Fibroblast of skin of right biceps (primary cell): ENCODE measurements at places on chromosomes 7 and 10.
A peak's percentile ranks its signal among the peaks of the same experiment; 100 is the strongest.

GRCh38 chr7:53151496-53151895 is 116.1 kb downstream of the POM121L12 start:
- DNase-seq: no peak

DNA sequence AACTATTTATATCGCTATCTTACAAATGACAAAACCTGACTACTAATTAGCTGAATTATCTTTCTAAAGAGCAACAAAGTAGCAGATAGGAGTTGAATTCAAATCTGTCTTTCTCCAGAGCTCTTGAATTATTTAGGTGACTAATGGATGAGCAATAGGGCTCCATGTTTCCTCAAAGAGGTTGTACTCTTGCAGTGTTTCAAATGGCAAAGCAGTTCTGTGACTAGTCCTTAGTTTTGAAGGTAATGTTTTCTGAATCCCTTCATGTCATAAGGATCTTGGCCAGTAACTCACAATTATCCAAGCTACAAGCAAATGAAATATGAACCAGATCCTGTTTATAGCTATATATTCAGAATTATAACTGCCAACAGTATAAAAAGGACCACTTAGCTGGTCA is 999.7 kb downstream of the NRG3 start:
- peak; percentile 22 for DNase-seq

DNA sequence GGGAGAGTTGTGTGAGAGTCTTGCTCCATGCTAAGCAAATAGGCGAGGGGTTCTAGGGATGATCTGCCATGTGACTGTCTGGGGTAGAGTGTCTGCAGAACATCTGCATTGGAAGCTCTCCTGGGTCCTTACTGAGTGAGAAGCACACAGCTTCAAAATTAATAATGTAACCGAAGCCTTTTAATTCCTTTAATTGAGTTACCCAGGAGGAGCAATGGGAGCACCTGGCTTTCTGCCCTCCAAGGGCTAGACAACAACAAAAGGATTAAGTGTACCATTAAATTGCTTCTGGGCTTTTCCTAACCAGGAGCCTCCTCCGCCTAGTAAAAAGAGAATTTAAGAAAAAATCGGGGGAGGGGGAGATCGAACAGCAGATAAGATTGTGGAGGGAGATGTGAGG is 102.0 kb upstream of the TBX20 start:
- no peak for DNase-seq

DNA sequence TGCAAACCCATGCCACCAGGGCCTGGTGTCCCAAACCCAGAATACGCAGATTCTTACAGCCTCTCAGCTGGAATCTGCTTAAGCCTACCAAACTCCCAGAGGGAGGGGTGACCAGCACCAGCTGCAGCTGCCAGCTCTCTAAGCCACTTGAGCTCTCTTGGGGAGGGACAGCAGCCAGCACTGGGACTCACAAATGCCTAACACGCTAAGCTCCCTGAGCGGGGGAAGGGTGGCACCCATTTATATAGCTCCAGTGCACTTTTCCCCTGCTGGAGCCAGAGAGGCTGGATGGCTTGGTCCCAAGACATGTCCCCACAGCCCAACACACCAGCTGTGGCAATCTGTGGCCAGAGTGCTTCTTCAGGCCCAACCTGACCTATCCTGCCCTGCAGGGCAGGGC is 326.8 kb upstream of the NRG3 start:
- no peak for DNase-seq

DNA sequence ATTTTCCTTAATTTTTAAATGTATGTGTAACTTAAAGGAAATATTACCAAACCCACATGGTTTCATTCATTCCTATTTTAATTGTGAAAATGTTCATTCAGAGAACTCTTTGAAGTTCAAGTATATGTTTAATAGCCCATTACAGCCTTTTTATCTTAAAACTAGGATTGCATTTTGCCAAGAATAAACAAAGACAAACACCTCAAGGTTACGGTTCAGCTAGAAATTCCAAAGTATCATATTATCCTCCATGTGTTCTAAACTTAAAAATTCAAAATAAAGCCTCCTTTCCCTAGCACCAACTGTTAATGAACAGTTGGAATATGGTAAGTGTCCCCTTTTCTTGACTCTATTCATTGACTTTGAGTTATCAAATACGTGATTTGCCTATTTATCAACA is 215.6 kb upstream of the SEMA3E start:
- no peak for DNase-seq

DNA sequence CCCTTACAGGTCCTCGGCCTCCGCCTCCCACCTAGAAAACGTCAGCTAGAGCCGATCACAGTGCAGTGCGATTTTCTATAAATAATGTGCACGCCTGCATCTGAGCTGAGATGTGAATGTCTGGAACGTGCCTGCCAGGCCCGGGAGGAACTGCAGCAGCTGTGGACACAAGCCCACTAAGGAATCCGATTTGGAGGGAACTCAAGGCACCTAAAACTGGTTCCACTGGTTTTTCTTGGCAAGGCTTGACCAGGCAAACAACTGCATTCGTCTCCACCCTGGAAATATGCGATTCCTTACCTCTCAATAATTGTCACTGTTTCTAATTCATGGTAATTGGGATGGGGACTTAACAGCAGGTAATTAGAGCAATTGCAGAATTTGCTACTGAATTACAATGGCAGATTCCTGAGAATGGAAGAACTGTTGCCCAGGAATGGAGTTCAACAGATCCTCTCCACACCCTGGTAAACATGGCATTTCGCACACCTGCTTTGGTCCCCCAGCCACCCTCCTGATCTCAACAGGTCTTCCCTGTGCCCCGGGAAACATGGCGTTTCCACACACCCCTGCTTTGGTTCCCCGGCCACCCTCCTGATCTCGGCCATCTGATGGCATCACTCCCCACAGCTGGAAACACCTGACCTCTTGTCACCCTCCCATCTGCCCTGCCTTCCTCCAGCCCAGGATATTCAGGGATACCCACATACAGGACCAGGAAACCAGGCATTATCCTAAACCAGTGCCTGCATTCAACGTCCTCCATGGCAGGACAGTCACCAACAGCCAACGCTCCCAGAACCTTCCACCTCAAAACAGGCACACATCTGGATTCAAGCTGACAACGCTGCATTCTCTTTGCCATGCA is 76.0 kb downstream of the DIP2C start:
- DNase-seq: no peak

- no peak for DNase-seq
Measured at GRCh38 chr10:124035928-124036558, 57.4 kb downstream of the CHST15 start.

DNA sequence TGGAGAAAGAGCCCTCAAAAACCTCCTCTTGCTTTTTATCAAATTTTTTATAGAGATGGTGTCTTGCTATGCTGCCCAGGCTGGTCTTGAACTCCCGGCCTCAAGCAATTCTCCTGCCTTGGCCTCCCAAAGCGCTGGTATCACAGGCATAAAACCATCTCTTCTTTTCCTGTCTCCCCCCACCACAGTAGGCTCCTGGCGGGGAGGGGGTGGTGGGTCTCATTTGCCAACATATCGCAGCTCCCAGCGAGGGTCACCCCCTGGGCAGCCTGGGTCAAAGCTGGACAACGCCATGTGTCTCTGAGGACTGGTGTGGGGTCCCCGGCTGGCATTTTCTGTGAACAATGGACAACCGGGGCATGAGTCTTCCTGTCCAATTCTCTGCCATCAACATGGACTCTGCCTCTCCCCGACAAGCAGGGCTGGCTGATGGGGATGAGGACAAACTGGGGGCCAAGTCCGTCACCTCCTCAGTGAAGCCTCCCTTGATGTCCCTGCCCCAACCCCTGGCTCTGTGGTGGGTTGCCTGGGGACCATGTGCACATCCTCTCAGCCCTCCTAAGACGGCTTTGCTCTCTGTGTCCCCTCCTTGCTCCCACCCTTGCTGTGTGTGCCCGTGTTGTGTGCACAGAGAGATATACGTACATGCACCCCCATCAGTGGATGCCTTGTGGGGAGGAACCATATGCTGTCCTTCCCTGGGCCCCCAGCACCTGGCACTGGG is 86.4 kb upstream of the GNA12 start:
- DNase-seq: no peak

GRCh38 chr7:54546081-54546985 is 4.2 kb downstream of the VSTM2A start:
- no peak for DNase-seq

GRCh38 chr10:88347597-88348304 is 235.4 kb downstream of the RNLS start:
- DNase-seq: no peak

GRCh38 chr7:39529582-39529981 is 36.6 kb upstream of the YAE1 start:
- DNase-seq: no peak

GRCh38 chr10:56090914-56091540 is 270.0 kb downstream of the ZWINT start:
- DNase-seq: no peak

- DNase-seq: peak; percentile 87
Measured at GRCh38 chr7:100626530-100627237, 14.3 kb downstream of the MOSPD3 start.

GRCh38 chr10:29698773-29699490 is 64.2 kb upstream of the SVIL start:
- no peak for DNase-seq

DNA sequence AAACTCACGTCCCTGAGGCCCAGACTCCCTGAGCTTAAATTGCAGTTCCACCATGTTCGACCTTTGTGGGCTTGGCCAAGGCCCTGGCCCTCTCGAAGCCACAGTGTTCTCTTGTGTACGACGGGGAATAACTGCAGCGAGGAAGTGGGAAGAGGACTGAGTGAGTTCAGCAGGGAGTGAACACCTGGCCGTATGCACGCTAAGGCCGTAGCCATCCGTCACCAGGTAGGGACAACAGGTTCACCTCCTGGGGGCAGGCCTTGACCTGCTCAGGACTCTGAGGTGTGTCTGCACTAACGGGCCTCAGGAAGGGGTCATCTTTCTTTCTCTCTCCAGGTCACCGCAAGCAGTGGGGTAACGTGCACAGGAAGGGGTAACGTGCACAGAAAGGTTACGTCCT is 67.2 kb upstream of the CTBP2 start:
- DNase-seq: no peak

- DNase-seq: no peak
Measured at GRCh38 chr7:22348379-22348778, 8.6 kb downstream of the RAPGEF5 start.
